ENCODE measurements at places on chromosomes 7 and 10.

- no peak for DNase-seq
Measured at GRCh38 chr7:149006345-149006725, 22.0 kb downstream of the PDIA4 start.

GRCh38 chr7:17679458-17679857 is 260.8 kb downstream of the SNX13 start:
- DNase-seq: no peak

GRCh38 chr10:8116926-8117493 is 62.5 kb downstream of the GATA3 start:
- DNase-seq: no peak

DNA sequence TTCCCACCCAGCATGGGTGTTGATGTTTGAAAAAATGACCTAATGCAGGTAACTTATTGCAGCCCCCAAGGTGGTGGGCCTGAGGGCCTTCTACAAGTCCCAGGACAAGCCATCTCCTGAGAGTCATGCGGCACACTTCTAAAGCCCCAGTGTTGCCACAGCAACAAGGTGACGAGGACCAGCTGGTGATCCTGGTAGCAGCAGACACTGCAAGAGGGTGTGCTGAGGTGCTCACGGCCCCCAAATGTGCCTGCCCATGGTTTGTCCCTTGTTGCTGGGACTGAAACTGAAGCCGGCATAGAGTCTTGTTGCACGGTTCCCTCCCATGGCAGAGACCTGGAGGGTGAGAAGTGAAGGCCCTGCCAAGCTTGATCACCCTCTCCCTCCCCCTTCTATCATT is 333.2 kb upstream of the MGMT start:
- DNase-seq: no peak

DNA sequence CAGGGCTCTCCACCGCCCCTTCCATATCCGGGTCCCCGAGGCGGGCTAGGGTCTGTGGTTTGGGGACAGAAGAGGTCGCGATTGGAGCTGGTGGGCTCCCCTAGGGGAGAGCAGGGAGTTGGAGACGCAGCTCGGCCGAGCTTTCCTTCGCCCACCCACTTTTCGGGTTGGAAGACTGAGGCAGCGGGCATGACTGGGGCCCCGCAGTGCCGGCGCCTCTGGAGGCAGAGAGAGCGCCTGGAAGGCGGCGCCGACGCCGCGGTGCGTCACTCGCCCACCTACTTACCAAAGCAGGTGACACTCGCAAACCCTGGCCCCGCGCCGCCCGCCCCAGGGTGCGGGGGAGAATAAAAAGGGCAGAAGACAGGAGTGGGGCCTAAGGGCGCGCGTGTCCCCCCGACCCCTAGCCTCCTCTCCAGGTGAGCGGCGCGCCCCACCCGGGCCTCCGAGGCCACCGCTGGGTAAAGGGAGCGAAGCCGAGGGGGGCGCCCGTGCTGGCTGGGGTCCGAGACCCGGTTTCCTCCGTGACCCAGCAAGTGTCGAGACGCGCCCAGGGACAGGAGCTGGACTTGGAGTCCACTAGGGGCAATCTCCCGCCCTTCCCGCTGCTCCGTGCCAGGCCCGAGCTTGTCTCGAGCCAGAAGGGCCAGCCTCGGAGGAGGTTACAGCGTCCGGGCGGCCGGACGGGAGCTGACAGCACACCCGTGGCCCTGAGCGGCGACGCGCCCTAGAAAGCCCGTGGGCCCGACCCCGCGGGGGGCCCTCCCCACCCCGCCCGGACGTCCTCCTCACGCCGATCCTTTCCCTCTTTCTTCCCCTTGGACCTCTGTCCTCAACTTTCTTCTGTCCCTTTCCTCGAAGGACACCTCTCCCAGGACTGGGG is 34.4 kb upstream of the GRID1 start:
- peak; percentile 63 for DNase-seq
